Type B pancreatic cell (in vitro differentiated cells): ENCODE measurements at places on chromosomes 13 and 19. TPM values are rescaled to one million over a fixed set of nuclear protein-coding genes. Genes with fewer than 3 reads are reported as not detected.

Gene CD33
- not detected in 2 replicates for total RNA-seq

Gene SULT2A1
- 4.4 and 9.8 TPM in 2 replicates for total RNA-seq

Gene ITM2B
- total RNA-seq = 232 and 302 TPM in 2 replicates

Gene KLF1
- total RNA-seq = not detected in 2 replicates

Gene DHRS12
- total RNA-seq = 10.1 and 11.3 TPM in 2 replicates

Gene PRR12
- 32.0 and 40.0 TPM in 2 replicates for total RNA-seq

Gene FAM124A
- total RNA-seq = 0.76 and 4.5 TPM in 2 replicates

Gene KASH5
- not detected in 2 replicates for total RNA-seq

Gene TNNI3
- 2.1 and 4.3 TPM in 2 replicates for total RNA-seq

Gene LILRA5
- not detected in 2 replicates for total RNA-seq

Gene METTL21C
- total RNA-seq = not detected in 2 replicates

Gene ELAVL3
- total RNA-seq = 1.7 and 3.3 TPM in 2 replicates

Gene RYR1
- total RNA-seq = 3.3 and 9.3 TPM in 2 replicates

Gene HIF3A
- 46.1 and 62.4 TPM in 2 replicates for total RNA-seq
